Stimulated activated CD8-positive, alpha-beta memory T cell treated with anti-CD3 and anti-CD28 coated beads, Interleukin-7, amount 100 ng/mL, for 1 hour (primary cell): ENCODE measurements at places on chromosomes 6 and 20.

DNA sequence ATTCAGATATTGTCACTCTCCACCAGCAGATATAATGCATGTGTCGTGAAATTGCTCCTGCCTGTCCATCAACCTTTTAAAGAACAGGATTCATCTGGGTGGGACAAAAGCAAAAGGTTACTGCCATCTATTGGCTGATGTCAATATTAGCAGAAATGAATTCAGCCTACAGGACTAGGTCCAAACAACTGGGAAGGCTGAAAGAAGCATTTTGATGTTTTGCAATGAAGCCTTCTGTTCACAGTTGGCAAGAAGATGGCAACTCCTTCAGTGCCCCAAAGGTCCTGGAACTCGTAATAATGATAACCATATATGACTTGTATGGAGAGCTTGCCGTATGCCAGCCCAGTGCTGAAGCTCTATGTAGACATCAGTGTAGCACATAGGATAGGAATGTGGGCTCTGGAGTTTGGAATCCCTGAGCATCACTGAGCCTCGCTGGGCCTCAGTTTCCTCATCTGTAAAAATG is 7.5 kb downstream of the BCAS1 start:
- DNase-seq = no peak

GRCh38 chr6:42820512-42821340 is 38.9 kb downstream of the BICRAL start:
- DNase-seq = no peak

GRCh38 chr6:133240511-133241085 is 559 bp upstream of the EYA4 start:
- DNase-seq = no peak

GRCh38 chr6:129908356-129908755 is 47.2 kb upstream of the TMEM244 start:
- DNase-seq = no peak

- DNase-seq = no peak
These were observed 25.9 kb downstream of the ADGRF1 start for GRCh38 chr6:47016261-47016660.

- no peak for DNase-seq
These were observed 176.2 kb downstream of the ASCC3 start for GRCh38 chr6:100704961-100705360.

DNA sequence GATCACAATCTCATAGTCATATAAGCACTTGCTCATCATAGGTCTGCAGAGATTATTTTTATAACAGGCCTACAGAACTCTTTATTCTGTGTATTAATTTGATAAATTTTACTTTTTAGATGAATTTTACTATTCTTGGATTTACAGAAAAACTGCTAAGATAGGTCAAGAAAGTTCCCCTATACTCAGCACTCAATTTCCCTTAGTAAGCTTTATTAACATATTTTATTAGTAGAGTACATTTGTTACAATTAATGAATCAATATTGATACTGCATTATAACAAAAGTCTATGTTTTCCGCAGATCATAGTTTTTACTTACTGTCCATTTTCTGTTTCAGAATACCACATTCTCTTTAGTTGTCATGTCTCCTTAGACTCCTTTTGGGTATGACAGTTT is 148.9 kb downstream of the GRM1 start:
- DNase-seq = no peak

DNA sequence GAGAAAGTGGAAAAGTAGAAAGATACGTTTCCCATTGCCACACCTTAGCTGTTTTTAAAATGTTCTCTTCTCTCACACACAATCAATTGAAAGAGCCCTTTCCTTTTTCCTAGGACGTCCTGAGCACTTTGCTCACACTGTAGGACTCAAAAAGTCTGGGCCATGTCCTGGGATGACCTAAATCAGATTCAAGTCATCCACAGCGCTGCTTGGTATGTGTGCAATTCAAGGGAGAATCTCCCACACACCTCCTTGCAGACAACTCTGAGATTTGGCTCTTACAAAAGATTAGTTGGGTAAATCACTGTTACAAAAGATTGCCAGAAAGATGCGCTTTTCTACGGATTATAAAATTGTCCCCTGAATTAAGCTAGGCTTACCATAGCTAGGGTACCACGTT is 130.1 kb downstream of the RNASET2 start:
- no peak for DNase-seq

GRCh38 chr20:18225632-18226031 is 62.7 kb upstream of the ZNF133 start:
- no peak for DNase-seq

DNA sequence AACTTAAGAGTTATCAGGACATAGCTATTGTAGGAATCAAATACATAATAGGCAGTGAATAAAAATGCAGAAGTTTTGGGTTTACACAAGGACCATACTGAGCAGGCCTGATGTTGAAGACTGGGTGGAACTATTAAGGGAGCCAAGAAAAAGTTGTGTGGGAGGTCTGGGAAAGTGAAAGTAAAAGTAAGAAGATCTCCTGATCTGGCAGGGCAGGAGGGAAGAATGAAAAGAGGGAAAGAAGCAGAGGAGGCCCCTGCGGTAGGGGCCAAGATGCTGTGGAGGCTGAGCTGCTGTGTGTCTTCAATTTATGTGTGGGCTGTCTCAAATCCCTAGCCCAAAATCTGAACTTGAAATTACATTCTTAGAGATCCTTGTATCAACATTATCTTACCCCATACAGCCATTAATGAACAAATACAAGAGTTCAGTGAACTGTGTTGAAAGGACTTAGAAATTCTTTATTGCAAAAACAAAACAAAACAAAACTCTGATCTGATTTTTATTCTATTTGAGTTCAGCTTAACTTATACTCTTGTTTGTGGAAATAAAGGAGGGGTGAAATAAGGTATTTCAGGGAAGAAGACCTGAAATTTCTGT is 1183.8 kb downstream of the HACE1 start:
- DNase-seq = no peak

GRCh38 chr20:9075264-9076095 is 6.6 kb downstream of the PLCB4 start:
- DNase-seq = no peak

DNA sequence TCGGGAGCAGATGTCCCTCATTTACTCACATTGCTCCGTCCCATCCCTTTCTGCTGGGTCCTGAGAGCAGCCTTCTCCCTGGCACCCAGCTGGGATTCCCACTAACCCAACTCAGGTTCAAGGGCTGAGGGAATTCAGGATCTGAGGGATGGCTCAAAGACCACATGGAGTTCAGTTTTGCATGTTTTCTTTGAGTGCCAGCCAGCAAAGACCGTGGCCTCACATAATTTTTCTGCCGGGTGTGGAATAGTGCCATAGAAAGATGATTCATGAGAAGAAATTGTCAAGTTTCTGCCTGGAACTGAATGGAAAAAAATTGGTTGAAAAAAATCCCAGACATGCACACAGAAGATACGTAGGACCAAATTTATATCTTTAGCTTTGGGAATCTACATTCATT is 168.6 kb downstream of the CD83 start:
- DNase-seq = no peak

GRCh38 chr6:107670792-107671199 is 153.3 kb downstream of the SCML4 start:
- no peak for DNase-seq

DNA sequence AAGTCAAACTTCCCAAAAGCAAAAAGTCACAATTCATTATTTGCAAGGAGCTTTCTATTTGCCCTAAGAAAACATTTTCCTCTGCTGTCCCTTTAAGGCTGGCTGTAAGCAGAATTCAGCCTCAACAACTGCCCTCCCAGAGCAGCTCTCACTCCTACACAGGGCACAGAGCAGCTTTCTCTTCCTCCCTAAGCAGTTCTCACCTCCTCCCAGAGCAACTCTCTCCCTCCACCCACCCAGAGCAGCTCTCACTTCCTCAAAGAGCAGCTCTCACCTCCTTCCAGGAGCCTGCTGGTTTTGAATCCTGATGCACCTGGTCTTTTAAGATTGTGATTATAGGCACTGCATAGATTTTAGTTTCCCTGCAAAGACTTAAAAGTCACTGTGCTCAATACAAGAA is 120.6 kb upstream of the TMEM181 start:
- DNase-seq = no peak

DNA sequence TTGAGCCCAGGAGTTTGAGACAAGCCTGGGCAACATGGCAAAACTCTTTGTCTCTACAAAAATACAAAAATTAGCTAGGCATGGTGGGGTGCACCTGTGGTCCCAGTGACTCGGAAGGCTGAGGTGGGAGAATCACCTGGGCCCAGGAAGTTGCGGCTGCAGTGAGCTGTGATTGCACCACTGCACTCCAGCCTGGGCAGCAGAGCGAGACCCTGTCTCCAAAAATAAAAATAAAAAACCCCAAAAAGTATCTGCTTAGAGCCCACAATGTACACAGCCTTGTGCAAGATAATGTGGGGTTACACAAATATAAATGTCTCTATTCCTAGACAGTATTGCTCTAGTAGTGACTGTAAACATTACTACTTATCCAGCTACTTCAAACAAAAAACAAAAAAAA is 5.9 kb downstream of the ESF1 start:
- DNase-seq = no peak

DNA sequence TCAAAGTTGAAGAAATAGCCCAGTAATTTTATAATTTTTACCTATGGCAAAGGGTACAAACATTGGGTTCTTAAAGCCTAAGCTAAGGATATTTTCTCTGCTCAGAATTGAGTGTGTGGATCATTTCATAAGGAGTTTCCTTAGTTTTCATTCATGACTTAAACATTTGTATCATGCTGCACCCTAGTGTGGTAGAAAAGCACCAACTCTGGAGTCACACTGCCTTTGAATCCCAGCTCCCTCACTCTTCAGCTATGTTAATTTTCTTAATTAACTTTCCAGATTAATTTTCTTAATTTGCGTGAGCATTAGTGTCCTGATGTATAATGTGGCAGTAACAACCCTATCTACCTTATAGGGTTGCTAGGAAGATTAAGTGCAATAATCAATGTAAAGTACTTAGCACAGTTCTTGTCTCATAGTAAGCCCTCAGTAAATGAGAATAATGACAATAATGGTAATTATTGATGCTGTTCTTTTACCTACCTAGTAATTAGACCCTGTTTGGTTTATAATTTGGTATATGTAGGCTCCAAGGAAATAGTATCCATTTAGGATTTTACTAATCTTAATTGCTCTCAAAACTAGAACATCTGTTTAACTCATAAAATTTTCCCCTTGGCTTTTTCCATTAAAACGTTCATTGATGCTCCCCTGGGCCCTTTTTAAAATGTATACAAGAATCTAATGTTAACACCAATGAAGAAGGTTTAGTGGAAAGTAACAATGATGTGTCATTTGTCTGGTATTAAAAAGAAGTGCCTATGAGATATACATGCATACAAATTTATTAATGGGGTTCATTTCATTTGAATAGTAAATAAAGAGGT is 31.6 kb downstream of the DSE start:
- no peak for DNase-seq

DNA sequence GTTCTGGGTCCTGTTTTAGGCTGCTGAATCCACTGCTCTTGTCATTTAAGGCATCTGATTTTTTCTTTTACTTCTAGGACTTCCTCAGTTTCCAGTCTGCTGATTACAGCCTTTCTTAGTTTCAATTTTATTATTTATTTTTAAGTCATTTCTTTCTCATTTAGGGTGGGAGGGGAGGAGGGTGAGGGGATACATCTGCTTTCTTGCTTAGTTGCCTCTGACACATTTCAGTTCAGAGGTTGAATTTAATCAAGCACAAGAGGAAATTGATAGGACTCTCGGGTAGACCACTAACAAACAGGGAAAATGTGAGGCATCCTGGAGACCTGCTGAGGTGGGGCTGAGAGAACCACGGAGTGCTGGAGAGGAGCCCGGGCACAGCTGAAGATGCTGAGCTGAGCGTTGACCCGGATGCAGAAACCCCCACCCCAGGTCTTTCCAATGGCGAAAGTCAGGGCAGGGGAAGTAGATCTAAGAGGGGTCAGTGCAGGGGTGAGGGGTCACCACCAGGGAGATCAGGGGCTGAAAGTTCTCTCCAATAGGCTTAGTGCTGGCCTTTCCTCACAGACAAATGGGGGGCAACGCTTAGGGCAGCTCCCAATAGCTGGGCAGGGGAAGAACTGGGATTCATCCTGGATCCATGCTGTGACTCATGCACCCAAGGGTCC is 7.6 kb upstream of the TREML2 start:
- DNase-seq = no peak

DNA sequence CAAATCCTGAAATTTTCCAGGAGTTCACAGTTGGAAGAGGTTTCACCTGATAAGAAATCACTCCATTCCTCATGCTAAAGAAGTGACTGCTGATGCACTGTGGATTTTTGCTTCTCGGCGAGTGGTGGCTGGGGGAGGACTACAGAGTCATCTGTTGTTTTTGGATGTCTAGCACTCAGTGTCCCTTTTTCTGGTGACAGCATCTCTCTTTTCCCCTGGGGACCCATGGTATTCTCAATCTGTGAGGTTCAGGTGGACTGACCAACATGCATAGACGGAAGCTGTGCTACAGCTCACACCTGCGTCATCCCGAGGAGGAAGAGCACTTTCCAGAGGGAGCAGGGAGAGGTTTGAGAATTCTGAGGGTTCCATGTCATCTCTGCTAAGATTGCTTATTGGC is 42.7 kb upstream of the ZNF831 start:
- no peak for DNase-seq

DNA sequence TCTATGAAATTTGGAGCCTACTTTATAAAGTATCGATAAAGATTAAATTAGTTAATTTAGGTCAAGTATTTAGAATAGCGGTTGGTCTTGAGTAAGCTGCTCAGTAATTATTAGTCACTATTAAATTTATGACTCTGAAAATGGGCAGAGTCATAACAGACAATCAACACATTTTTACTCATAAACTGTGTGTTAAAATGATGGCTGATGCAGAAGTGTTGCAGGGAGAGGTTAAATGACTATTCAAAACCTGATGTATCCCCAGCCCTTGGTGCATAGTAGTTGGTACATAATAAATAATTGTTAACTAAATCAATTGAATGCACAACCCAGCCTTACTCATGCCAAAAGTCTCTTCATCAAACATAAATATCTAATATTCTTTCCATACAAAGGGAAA is 30.6 kb downstream of the HIVEP2 start:
- no peak for DNase-seq

- DNase-seq = no peak
These were observed 1.3 kb downstream of the VEGFA start for GRCh38 chr6:43771210-43771857.

- no peak for DNase-seq
These were observed 245.9 kb downstream of the CD109 start for GRCh38 chr6:73941892-73942291.

- no peak for DNase-seq
These were observed 54.4 kb downstream of the PERP start for GRCh38 chr6:138052783-138053182.

DNA sequence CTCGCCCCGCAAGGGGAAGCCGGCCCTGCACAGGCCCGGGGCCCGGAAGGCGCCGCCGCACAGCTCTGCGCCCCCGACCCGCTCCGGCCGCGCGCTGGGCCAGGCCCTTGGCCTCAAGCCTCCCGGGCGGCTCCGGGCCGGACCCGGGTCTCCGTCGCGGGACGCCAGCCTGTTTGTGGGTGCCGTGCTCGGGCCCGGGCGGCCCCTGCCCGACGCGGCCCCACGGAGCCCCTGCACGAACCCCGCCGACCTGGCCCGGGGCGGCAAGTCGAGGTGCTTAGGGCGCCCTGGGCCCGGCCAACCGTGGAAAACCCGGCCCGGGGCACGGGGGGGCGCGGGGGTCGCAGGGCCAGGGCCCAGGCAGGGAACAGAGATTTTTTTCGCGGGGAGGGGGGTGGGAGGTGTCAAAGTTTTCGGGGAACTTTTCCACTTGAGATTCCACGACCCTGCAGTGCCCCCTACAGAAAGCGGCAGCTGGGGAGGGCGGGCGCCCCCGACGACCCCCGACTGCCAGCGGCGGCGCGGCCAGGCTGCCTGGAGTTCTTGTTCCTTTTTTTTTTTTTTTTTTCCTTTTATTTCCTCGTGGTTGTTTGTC is 805 bp upstream of the STX16 start:
- no peak for DNase-seq
